ENCODE measurements at places on chromosomes 6 and 20.

DNA sequence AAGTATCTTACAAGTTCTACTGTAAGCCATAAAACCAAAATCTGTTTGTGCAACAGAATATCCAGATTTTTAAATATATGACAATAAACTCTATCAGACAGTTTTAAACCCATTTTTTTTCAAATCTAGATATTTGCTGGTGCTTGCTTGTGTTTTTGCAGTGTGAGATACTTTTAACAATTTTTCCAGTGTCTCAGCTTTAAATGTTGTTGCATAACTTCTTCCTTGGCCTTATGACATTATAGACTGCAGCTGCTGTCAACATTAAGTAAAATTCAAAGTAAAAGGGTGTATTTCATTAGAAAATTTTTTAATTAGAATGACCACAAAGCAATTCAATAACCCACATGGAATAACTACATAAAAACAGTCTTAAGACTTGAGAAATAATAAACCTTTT is 139.5 kb downstream of the PTPRK start:
- no peak for DNase-seq

GRCh38 chr6:144725736-144726522 is 440.8 kb downstream of the UTRN start:
- DNase-seq, result no peak

DNA sequence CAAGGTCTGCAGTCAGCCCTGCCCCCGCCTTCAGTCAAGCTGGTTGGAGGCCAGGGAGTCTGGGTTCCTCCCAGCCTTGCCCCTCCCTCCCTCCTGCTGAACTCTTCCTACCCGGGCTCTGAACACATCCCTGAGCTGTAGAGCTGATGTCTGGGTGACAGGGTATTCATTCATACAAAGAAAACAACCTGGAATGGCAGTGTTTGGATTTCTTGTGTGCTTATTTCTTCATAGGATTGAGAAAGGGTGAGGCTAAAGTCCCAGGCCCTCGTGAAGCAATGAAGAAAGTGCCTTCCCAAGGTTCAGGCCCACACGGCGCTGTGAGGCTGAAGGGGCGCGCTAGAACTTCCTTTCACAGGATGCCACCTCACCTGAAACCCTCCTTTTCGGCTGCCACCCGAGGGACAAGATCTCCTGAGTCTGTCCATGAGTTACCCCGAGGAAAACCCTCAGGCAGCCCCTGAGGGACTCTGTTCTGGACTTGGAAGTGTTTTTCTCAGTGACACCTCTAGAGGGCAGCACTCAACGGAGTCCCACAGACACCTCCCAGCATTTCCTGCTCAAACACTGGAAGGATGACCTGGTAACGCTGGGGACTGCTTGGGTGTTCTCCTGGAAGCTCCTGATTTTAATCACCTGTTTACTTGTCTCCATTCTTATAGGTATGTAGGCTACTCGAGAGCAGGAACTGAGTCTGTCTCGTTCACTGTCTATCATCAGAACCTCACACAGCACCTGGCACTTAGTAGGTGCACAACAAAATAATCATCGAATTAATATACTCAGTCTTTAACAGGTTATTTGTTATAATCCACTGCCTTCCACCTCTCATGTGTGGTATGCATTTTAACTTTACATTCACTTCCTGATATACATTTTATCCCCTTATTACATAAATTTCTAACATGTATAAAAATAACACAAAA is 11.8 kb upstream of the GSTA1 start:
- DNase-seq, result peak; percentile 5

DNA sequence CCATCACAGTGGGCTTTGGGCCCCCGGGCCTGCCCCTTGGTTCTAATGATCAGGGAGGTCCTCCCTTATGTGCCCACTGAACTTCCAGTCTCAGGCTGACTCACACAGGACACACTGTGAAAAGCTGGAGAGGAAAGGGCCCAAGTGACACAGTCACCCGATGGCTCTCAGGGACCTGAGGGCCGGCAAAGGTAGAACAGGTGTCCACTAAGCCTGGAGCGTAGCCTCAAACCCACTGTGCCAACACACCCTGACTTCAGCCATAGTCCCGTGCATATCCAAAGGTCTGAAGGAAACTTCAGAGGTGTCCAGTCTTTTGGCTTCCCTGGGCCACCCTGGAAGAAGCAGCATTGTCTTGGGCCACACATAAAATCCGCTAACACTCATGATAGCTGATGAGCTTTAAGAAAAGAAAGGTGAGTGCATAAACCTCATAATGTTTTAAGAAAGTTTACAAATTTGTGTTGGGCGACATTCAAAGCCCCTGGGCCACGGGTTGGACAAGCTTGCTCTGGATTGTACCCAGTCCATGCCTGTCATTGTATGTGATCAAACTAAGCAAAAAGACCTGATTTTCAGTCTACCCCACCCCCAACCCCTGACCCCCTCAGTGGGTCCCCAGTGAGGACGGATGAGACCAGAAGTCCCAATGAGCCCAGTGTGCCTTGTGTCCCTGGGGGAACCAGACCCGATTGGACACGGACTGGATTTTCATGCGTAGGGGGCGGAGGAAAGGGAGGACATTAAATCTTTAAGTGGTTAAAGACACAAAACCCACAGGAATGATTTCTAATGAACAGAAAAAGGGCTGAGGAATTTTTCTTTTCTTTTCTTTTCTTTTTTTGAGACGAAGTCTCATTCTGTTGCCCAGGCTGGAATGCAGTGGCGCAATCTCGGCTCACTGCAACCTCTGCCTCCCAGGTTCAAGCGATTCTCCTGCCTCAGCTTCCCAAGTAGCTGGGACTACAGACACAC is 6.1 kb downstream of the RAMACL start:
- DNase-seq, result no peak

DNA sequence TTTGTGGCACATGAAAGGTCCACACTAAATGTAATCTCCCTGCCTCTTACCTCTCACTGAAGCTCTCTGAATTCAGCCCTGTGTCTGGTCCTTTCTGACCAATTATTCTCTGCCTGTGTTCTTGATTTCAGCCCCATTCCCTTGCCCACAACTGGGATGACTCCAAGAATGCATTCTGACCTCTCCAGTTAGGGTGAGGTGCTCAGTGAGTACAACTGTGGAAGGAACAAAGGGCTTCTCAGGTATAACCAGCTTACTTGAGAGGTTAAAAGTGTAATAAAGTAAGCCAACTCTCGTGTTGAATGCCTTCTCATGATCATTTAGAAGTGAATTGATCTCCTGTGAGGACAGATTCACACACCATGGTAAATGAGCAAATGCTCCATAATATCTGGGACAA is 88.1 kb downstream of the GCLC start:
- DNase-seq, result no peak

DNA sequence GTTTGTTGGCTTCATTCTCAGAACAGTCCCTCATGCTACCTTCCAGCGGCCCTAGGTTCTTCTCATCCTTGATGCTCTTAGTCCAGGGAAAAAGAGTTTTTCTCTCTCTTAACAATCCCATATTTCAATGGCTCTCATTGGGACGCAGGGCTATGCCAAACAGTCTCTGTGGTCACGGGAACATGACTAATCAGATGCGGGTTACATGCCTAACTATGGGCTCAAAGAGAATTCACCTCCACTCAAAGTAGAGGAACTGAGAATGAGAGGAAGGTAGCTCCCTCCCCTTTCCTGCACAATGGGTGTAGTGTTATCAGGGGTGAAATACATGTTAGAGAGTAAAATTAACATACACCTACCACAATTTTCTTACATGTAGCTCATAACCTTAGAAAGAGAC is 18.1 kb upstream of the ATRN start:
- no peak for DNase-seq

DNA sequence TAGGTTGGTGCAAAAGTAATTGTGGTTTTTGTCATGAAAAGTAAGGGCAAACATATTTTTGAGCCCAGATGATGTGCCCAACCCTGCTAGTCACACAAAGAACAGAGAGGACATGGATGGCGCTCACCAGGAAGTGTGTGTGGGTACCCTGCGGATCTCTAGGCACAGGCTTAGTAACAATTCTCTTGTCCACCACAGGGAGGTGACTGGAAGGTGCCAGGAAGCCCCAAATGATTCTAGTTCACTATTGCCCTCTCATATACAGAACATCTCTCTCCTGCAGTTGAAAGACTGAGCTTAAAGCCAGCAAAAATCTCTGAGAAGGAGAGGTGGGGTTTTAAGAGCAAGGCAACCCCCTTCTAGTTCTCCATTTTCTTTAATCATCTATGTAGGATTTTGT is 272.1 kb upstream of the TAB2 start:
- DNase-seq, result no peak

GRCh38 chr6:21222656-21223055 is 370.9 kb upstream of the SOX4 start:
- no peak for DNase-seq

DNA sequence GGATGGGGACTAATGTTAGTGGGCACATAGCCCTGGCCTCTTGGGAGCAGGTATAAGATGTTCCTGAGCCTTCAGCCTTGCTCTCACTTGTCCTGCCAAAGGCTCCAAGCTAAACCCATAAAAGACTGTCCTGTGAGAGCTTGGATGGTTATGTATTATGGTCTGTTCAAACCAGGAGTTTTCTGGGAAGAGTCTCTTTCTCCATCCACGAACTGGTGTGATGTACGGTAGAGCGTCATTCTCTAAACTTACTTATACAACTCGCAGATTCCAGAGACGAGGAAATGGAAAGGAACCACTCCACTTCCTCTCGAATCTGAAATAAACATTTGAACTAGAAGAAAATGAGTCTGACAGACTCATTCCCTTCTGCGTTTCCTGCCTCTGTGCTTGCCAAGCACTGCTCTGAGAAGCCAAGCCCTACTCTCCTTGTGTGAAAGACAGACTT is 5.3 kb downstream of the SOBP start:
- DNase-seq, result no peak

- DNase-seq, result no peak
These were observed 5.1 kb downstream of the TFAP2A start for GRCh38 chr6:10409731-10410206.

GRCh38 chr6:167826230-167826895 is 348 bp upstream of the AFDN start:
- peak; percentile 64 for DNase-seq

- no peak for DNase-seq
These were observed 335.4 kb downstream of the COL12A1 start for GRCh38 chr6:74870403-74870802.

DNA sequence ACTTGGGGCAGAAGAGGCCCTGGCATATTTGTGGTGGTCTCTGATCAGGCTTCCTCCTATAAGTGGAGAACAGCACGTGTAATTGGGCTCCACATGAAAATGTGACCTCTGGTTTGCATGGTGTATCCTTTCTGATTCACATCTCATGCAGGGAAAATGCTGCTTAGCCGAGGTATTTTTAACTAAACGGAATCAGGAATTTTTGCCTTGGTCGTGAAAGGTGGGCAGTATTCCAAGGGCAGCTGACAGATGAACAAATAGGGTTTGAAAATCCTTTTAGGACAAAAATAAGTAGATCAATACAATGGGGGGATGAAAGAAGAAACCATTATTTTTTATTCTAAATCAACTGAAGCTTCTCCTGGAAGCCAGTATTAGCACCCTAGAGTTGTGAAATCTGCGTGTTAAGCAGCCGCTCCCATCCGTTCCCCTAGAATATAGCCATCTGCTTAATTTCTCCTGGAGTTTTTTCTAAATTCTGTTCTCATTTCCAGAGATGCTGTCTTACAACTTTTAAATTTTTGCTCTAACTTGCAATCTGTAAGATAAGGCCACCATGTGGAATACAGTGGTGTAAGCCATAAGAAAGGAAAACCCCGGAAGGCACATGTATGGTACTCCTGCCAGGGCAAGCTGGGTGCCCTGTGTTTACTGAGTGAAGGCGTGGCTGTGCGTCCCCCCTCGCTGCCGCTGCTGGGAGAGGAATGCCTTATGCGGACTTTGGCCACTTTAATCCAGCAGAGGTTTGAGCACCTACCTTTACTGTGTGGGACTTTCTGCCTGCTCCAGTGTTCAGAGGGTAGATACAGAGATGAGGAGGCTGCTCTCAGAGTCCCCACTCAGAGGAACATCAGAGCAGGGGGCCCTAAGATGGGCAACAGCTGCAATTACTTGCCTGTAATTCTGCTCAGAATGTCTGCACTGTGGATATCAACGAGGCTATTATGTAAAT is 52.4 kb downstream of the SYNJ2 start:
- DNase-seq, result no peak

DNA sequence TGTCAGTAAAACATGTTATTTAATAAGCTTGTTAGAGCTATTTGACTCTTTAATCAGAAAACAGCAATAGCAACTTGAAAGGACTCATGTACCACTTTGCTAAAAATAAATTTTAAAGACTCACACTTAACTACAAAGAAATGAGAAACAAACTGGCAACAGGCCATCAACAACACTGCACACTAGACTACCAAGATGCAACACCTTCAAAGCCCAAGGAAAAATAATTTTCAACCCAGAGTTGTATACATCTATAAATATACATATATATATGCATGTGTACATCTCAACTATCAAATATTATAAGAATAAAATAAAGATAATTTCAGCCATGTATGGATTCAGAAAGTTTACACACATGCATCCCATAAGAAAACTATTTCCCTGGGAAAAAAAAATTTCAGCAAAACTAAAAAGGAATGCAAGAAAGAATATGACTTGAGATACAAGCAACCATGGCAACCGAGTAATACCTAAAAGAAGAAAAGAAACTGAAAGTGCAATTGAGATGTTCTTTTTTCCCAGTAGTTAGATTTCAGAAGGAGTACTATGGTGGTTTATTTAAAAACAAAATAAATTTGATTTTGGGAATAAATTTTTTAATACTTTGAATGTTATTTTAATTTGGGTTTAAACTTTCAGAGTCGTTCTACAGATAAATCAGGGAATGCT is 303.8 kb downstream of the UBE3D start:
- no peak for DNase-seq

DNA sequence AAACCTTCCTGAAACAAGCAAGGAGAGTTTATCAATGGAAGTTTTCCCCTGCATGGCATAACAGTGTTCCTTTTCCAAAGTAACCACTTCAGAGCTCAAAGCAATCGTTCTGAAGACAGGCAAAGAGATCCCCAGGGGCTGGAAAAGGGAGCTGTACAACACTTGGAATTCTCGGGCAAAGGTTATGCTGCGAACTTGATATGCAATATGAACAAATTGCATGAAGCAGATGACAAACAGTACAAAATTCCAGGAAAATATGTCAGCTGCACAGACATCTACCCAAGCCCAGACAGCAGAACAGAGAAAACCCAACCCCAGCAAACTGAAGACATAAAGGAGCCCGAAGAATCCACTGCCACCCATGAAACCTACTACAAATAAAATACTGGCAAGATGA is 18.4 kb downstream of the POPDC3 start:
- DNase-seq, result no peak

DNA sequence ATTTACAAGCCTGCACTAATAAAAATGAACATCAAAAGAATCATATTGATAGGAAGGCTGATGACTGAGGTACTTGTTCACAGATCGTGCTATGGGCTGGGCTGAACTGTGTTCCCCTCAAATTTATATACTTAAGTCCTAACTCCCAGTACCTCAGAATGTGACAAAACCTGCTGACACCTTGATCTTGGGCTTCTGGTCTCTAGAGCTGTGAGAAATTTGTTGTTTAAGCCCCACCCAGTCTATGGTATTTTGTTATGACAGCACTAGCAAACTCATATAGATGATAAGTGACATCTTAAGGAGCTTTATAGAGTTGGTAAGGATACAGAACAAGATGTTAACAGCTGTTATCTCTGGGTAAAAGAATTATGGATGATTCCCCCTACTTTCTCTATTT is 13.8 kb downstream of the UBE2V1 start:
- DNase-seq, result no peak

- DNase-seq, result no peak
These were observed 20.7 kb upstream of the DST start for GRCh38 chr6:56663344-56663743.

Data from NCI-H1092 (cell line).